ENCODE measurements at places on chromosomes 16 and 17.

DNA sequence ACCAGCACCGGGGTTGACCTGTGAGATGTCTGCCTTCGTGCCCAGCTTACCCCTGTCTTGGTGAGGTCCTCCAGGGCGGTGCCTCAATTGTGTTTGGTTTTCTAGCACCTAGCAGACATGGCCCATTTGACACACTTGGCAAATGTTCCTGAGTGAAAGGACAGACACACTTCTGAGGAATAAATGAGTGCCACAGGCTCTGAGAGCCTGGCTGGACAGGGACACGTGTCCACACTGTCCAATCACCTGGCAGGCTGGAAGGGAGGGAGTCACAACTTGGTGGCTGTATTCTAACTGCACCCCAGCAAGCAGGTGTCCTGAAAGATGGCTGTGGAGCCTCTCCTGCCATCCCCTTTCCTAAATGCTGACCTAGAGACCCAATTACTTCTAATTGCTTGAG is 7.4 kb downstream of the MAP3K14 start:
- no peak for DNase-seq

GRCh38 chr17:10812674-10813073 is 8.8 kb upstream of the TMEM238L start:
- no peak for DNase-seq

- DNase-seq = no peak
Observed at GRCh38 chr17:9780552-9780951, 10.8 kb downstream of the DHRS7C start.

DNA sequence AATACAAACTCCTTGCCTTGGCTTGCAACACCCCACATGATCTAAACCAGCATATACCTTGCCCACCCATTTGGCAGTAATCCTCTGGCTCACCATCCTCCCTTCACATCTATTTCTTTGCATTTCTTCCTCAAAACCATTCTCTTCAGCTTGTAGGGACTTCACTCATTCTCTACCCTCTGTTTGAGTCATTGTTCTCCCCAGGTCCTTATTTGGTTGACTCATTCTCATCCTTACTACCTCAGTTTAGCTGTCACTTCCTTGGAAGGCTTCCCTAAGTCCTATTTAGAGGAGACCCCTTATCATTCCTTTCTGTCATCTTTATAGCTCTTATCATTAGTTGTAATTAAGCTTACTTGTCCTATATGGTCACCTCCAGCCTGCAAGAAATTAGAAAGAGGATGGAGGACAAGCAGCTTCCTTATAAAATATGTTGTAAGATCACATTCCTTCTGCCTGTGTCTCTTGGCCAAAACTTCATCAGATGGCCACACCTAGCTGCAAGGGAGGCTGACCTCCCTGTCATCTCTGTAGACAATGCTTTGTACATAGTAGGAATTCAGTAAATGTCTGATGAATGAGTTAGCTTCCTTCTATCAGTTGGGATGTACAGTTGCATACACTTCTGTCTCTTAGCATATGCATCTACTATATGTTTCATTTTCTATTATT is 1.7 kb downstream of the TTC19 start:
- DNase-seq = no peak

DNA sequence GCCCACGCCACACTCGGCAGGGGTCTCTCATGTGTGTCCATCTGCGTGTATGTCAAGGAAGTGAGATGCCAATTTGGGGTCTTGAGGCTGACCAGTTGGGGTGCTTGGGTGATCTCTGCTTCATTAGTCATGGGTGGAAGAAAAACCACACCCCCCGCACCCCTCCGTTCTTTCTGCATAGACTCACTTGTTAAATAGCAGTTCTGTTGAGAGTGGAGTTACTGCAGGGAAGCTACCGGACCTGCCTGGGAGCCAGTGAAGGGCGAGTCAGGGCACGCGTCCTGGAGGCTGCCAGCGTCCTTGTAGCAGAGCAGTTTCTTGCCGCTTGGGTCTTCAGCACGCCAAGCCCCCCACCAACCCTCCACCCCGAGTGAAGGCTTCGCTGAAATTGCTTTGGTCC is 8.5 kb downstream of the SNN start:
- DNase-seq = no peak

DNA sequence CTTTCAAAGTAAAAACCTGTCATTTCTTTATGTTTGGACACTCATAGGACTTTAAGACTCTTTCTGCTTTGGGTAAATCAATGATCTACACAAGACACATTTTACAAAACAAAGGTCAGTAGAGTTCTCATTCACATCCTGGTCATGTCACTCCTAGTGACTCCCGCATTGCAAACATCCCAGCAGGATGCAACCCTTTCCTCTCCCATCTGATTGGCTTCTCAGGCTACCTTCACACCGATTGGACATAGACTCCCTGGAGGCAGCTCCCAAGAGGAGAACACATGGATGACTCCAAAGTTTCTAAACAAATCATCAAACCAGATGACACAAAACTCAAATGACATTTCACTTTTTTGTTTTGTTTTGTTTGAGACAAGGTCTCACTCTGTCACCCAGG is 43.8 kb upstream of the ACSM2B start:
- DNase-seq = no peak

GRCh38 chr16:53911513-53911912 is 207.6 kb downstream of the FTO start:
- DNase-seq = no peak

- no peak for DNase-seq
Observed at GRCh38 chr16:6157806-6158205, 1060.2 kb upstream of the EEF2KMT start.

GRCh38 chr17:20207262-20207985 is 198.3 kb downstream of the SPECC1 start:
- no peak for DNase-seq

DNA sequence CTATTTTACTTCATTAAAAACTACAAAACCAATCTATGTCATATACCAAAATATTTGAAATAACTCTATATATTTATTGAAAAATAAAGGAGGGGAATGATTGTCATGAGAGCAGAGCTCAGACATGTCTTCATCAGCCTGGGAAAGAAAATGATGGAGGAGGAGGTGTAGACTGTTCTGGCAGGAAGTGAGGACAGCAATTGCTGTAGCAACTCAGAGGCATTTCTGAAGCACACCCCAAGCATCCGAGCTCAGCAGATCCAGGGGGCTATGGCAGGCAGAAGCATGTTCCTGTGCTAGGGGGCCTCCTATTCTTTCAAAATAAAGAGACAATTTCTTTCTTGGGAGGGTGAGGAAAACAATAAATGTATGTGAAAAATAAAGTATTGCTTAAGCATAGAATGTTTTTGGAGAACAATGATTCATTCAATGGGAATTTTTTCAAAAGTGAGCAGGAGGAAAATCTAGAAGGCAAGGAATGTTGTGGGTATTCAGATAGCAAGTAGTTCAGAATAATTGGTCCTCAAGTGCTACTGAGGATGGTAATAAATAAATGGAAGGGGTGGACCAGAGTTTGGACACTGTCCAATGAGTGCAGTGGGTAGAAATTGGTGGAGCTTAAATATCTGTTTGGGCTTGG is 383.4 kb downstream of the CDH11 start:
- no peak for DNase-seq

DNA sequence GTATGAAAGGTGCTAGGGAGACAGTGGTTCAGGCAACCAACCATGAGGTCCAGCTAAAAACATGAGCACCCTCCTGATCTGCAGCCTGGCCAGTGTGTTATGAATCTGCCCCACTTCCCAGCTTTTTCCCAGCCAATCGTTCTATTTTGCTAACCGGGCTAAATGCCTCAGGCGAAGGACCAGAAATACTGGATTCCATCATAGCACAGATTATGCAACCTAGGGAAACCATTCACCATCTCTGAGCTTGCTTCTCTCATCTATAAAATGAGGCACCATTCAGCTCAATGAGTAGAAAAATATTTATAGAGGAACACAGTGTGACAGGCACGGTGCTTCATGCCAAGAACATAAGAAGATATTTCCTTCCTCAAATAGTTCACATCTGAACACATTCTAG is 45.2 kb upstream of the NUDT7 start:
- no peak for DNase-seq

GRCh38 chr17:79406316-79406715 is 204.5 kb downstream of the RBFOX3 start:
- DNase-seq = no peak

- DNase-seq = no peak
Observed at GRCh38 chr16:73171380-73171779, 123.5 kb upstream of the ZFHX3 start.

DNA sequence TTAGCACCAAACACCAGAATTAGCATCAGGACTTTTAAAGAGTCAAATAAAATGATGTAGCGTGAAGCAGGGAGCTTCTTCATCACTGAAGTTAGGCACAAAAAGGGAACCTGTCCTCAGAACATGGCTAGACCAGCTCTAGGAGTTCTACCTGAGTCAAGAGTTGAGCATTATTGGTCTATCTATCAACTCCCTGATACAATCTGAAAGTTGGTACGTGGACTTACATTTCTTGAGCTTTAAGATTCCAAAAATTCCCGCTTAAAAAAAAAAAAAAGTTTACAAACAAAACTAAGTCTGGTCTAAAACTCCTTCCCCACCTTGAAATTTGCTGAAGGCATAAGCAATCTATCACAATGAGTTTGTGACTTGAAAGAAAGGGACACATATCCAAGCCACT is 12.3 kb downstream of the TLE7 start:
- DNase-seq = no peak
